ENCODE measurements at places on chromosomes 2 and 18.
A peak's percentile ranks its signal among the peaks of the same experiment; 100 is the strongest.

DNA sequence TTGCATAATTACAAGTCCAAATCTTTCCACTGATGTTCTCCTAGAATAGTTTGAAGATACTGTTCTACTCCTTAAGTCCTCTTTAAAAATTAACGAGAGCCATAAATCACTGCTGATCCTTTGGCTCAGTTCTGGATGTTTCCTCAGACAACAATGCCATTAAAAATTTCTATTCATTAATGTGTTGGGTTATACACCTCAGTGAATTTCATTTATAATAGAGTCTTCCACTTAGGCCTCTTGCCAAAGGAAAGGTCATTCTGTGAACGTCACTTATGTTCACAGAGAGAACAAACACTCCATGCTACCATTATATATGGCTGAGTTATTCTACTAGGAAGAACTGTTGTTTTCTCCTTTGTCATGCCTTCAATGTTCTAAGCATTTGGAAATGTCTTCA is 1472.3 kb upstream of the CELF4 start:
- no peak for DNase-seq

- no peak for DNase-seq
These were observed 37.2 kb downstream of the KYNU start for GRCh38 chr2:142914507-142915313.

GRCh38 chr2:196160101-196160500 is 11.3 kb downstream of the STK17B start:
- DNase-seq: no peak

GRCh38 chr2:236661061-236661761 is 91.6 kb downstream of the ACKR3 start:
- DNase-seq: no peak

- no peak for DNase-seq
These were observed 157.9 kb downstream of the ANKRD44 start for GRCh38 chr2:197152451-197153228.

DNA sequence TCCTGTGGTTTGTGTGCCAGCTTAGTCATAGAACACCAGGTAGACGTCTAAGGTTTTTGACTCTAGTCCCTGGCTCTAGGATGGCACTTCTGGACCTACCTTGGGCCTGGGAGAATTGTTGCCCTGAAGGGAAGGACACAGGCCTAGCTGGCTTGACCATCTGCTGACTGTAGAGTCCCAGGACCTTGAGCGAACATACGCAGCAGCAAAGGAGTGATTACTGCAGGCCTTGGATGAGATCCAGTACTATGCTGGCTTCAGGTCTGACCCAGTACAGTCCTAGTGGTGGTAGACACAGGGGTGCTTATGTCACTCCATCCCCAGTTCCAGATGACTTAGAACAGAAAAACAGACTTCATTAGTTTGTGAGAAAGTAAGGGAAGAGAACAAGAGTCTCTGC is 37.7 kb downstream of the ST8SIA3 start:
- DNase-seq: no peak

GRCh38 chr2:136351684-136352083 is 233.7 kb upstream of the CXCR4 start:
- DNase-seq: no peak

DNA sequence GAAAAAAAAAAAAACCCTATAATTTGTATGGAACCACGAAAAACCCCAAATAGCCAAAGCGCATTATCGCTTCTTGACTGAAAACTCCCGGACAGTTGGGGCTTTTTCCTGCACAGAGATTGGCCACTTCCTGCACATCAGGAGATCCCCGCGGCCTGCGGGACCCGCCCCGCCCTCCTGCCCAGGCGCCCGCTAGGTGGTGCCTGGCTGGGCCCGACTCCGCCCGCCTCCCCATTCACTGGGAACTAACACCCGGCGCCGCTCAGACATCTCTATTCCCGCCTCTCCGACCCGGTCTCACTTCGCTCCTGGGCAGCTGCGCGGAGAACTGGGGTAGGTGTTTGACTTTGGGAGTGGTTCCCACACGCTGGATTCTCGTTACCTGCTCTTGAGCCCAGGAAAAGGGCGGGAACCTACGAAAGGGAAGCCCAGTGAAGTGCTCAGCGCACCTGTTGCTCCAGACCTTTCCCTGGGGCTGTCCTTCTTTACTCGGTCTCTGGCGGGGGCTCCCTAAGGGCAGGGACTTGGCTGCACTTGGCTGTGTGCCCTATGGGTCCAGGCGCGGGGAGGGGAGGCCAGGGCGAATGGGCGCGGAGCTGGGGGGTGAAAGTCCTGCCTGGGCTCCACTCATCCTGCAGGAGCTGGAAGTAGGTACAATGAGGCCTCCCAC is at the start of gene HMSD:
Gene HMSD, plus strand, starts transcription at position 234 of the 670 bp plus-strand sequence. CDS start 4,155 bp downstream, outside the sequence.
- DNase-seq: peak; percentile 97

- DNase-seq: peak; percentile 35
These were observed 66.4 kb downstream of the CYB5A start for GRCh38 chr18:74225193-74225840.

DNA sequence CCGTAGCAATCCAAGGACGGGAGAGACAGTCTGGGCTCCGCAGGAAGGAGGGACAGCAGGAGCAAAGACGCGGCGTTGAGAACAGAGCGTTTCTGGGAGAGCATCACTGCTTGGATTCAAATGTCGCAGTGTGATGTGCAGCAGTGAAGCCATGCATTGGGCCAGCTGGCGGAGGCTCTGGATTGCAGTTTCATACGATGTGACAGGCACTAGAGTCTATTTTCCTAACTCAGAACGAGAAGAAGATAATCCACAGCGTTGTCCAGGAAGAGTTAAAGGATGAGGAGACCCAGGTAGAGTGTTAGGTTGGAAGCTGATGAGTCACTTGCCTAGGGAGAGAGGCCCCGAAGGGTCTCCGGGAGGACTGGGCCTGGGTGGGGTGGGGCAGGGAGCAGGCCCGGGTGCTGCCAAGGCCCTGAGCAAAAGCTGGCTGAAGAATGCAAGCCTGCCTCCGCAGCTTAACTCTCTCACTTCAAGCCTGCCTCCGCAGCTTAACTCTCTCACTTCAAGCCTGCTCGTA is 17.7 kb upstream of the SEMA4C start:
- no peak for DNase-seq

- no peak for DNase-seq
These were observed 12.3 kb downstream of the FBLN7 start for GRCh38 chr2:112150447-112150846.

DNA sequence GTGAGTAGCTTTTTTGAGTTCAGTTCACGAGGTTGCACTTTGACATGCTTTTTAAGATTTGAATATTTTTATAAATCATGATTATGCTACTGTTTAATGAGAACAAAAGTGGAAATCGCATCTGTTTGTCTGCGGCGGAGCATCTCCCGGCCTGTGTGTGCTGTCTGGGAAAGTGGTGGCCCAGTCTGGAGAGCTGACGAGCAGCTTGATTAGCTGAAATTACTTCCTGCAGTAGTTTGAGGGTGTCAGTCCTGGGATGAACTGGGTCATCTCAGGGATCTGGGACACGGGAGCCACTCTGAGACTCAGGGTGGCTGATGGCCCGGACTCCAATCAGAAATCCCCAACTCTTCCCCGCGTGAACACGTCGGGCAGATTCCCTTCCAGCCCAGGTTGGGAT is 115.9 kb downstream of the KLHL29 start:
- no peak for DNase-seq

- no peak for DNase-seq
These were observed 141.1 kb downstream of the EN1 start for GRCh38 chr2:118706371-118706770.

DNA sequence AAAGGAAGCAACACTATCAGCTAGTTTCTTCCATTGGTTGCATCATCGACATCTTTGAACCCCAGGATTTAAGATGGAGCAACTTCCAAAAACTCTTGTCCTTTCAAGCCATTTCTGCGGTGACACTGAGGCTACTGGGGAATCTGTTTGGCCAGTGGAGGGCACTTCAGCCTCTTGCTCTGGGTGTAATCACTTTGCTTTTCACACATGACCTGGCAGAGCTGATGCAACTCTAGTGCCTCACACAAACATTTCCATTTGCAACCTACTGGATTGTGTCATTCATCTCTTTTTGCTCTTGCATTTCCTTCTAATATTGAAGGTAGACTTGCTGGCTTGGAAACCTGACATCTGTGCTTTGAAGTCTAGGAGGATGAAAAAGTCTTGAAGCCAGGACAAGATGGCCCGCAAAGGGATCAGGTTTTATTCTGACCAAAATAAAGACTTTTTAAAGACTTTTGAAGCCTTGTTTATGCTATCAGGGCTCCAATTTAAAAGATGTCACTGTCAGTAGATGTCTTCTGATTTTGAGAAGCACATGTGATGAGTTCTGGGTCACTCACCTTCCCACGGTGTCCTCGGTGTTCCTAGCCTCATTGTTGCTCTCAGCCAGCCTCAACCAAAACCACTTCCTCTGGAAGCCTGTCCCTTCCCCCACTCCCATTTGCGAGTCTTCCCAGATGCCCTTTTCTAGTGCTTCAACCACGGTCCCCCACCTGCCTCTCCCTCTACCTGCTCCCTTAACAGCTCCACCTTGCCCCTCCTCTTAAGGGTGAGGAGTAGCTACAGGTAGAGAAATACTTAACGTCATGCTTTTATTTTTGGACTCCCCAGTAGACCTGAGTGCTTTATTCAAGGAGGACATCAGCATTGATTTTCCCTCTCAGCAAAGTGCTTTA is 69.7 kb upstream of the KCNE4 start:
- DNase-seq: peak; percentile 62

GRCh38 chr18:27991391-27991790 is 185.5 kb downstream of the CDH2 start:
- no peak for DNase-seq

- DNase-seq: no peak
These were observed 264.8 kb downstream of the KLHL29 start for GRCh38 chr2:23649819-23650218.
